ENCODE measurements at places on chromosomes 5 and 9.

DNA sequence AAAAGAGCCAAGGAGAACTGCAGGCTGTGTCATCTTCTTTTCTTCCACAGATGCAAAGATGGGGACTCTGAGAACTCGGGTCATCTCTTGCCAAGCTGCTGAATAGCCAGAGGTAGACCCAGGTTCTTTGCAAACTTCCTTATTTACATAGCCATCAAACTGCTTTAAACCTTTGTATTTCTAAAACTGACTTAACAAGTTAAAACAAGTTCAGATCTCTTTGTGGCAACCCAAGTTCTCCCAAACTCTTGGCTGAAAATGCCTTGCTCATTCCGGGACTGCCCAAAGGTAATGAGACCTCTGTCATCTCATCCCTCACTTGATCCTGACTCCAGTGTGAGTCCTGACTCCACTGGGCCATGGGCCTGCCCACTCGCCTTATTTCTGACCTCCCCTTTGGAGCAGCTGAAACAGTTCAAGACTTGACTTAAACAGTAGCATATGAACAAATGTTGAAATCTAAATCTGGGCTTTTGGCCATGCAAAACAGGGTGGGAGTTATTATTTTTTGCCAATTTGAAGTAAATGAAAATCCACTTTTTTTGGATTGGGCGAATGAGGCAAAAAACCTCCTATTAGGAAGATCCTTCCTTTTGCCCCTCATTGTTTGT lies 50.6 kb downstream of the FBXL7 start:
- DNase-seq = no peak

GRCh38 chr9:3980212-3980611 lies 319.7 kb downstream of the GLIS3 start:
- no peak for DNase-seq

DNA sequence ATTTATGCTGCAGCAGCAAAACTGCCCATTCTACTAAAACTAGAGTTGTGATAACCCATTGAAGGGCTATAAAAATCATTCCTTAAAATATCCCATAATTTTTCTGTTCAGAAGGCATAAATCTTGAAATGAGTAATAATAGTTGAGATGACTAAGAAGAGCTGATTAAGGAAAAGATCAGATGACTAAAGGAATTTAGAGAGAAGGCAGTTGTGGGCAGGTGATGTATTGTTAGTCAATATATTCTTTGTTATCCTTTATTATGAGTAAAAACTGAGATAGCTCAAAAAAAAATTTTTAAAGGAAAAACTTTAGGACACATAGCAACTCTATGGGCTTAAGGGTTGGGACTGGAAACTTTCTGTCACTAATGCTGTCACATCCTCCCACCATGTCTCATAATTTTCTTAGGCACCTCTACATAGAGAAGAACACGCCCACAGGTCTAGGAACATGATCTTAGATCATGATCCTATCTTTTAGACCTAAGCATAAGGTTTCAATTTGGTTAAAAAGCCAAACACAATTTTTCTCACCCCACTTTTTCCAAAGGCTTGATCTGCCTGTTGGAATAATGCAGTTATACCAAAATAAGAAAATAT lies 597.5 kb upstream of the MEF2C start:
- no peak for DNase-seq

GRCh38 chr5:141878186-141878710 lies at the start of gene PCDH1:
Gene PCDH1, minus strand, starts transcription at chr5:141878410. Its CDS starts 148 bp downstream, at chr5:141878262.
- no peak for DNase-seq

DNA sequence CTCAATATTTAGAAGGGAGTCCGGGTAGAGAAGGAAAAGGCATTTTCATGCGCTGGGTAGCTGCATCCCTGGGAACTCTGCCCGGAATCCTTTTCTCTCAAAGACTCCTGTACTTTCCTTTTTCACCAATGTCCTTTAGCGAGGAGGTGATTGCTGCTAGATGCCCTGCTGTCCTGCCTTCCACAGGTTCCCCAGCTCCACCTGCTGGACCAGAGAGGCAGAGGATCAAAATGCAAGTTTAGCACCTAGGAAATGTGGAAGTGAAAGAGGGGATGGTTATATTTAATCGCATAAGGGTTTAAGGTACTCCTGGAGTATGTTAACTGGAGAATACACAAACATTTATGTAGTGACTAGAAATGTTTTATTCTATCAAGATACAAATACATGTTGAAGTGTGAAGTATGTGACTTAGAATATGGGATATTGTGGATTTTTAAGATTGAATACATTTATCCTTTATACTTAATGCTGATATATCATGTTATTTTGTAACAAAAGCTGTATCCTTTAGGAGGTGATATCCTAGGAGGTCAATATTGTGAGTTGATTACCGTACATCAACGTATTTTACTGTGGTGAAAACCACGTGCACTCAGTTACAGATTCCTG lies 145.7 kb downstream of the ARHGAP26 start:
- no peak for DNase-seq

- DNase-seq = no peak
Measured at GRCh38 chr5:129973716-129974426, 69.6 kb downstream of the CHSY3 start.

DNA sequence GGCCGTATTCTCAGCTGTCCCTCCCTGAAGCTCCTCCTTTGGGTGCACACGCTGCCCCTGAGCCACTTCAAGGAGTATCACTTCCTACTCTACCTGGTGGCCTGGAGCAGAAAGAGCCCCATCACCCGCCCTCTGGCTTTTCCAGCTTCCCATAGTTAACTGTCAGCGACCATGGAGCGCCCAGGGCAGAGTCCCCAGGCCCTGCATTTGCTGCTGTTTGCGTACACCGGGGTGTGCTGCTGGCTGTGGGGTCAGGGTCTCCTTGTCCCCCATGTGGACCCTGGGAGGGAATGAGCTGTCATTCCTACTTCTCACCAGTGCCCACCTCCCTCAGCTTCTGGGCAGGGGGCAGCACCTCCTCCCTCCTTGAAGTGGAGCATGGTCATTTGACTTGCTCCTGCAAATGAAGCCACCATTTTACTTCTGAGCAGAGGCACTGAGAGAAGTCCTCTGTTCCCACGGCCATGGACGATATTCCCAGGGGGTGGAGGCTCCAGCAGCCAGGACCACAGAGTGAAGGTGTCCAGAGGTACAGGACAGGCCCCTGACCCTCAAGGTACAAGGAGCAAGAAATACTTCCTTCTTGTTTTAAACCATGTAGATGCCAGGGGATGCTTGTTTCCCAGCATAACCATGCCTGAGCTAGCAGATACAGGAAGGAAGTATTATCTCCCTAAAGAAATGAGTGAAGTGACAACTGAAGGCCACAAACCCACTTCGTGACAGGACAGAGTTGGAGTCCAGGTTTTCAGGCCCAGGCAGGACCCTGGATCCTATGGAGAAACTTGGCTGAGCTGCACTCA lies 40.6 kb upstream of the COL5A1 start:
- DNase-seq = no peak

- DNase-seq = no peak
Measured at GRCh38 chr5:43514025-43514424, 923 bp downstream of the C5orf34 start.

DNA sequence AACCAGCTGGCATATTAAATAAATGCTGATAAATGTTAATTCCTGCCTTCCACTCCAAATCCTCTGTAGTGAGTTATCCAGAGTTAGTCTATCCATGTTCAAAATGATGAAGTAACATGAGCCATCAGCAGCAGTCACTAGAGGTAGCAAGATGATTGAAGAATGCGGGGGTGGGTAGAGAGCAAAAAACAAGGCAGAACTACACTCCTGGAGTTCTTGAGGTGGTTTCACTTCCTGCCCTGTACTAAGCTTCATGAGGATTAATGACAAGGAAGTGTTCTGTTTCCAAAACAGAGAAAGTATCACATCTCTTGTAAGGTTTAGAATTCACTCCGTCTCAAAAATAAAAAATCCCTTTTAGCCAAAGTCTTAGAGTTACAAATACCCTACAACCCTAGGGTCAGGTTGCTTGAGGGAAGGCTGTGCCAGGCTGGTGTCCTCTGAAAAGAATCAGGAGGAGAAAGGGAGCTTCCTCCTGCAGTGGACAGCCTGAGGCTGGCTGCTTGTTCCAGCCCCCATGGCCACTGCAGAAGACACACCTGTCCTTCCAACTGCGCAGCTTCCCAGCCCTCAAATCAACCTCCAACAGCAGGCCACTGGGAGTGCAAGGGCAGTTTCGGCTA lies 180.2 kb downstream of the DENND1A start:
- DNase-seq = no peak

- DNase-seq = no peak
Measured at GRCh38 chr5:146767534-146767933, 111.0 kb downstream of the PPP2R2B start.

DNA sequence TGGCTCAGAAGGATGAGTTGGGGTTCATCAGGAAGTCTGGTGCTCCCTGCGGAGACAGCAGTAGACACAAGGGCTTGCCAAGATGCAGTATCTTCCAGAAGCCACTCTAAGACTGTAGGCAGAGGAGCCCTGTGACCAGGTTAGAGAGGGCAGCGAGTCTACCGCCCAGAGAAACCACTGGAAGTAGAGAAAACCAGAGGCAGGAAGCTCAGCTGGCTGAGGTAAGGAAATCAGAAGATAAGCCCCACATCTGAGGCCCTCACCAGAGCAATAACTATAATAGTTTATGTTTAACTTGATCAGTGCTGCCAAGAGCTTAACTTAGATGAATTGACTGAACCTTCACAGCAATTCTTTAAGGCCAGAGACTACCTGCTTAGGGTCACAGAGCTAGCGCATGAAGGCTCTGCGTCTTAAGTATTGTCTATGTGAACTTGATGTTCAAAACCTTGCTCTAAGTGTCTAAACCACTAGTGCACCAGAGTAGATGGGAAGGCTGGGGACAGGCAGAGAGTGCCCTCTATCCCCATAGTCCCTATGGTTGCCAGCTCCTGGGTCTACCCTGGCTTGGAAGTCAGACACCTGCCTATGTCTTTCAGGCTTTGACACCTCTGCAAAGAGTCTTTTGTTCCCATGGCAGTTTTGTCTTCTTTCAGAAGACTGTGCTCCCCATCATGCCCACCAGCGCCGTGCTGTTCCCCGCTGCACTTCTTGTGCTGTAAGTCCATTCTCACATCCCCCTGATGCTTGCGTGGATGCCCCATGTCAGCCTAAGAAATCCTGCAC lies 228.2 kb upstream of the KLF4 start:
- DNase-seq = no peak

GRCh38 chr9:121344184-121344583 lies 25.9 kb downstream of the STOM start:
- no peak for DNase-seq
